ENCODE measurements at places on chromosomes 16 and 17.
A peak's percentile ranks its signal among the peaks of the same experiment; 100 is the strongest.

DNA sequence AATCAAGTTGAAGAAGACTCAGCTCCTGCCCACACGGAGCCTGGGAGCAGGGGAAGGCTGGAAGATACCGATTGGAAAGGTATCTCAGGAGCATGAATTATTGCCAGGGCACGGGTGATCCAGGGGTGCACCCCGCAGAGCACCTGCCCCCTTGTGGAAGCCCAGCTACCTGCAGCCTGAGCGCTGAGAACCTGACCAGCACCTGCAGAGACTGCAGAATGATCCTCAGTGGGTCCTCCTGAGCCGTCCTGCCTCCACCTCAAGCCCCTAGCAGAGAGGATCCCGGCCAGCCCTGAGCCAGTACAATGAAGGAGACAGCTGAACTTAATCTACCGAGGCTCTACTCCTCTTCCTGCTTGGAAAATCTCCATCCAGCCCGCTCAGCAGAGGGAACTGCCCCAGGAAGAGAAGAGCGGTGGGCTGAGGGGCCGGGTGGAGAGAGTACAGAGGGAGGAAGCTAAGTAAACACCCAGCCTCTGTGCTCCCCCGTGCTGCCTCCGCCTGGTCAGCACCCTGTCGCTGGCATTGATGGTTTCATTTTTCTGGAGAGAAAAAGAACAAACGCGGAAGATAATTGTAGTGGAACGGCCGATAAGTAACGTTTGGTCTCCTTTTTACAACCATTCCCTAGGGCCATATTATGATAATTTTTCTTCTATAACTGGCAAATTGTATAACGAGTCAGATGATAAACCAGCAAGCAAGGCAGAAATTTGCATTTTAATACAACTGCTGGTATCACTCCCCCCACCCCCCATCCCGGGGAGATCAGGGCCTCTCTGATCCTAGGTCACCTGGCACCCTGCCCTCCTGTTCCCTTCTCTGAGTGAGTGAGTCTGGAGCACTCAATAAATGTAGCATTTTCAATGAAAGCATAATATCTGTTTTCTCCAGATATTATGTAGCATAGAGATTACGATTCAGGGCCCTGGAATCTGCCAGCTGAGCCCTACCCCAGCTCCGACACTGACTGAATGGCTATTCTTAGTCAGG is 204.5 kb upstream of the RPL38 start:
- peak; percentile 30 for DNase-seq

- DNase-seq = no peak
Observed at GRCh38 chr16:56368545-56368944, 56.8 kb downstream of the AMFR start.

DNA sequence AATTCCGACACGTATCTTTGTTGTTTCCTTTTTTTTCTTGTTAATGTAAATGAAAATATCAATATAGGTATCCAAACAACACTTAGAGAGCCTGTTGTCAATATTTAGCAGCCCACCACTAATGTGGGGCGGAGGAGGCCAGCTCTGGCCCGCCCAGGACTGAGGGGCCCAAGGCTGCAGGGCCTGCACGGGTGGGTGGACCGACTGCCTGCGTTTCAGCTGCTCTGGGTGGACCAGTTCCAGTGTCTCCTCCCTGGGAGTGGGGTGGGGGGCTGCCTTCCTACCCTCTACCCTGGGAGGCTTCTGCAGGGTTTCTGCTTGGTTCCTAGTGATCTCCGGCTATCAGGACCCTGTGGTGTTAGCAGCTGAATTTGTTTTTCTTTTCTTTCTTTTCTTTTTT is 15.9 kb upstream of the ADGRG1 start:
- DNase-seq = no peak

- no peak for DNase-seq
Observed at GRCh38 chr17:72657467-72658317, 434.8 kb downstream of the SLC39A11 start.

- no peak for DNase-seq
Observed at GRCh38 chr17:27853091-27853490, 40.1 kb downstream of the LYRM9 start.

DNA sequence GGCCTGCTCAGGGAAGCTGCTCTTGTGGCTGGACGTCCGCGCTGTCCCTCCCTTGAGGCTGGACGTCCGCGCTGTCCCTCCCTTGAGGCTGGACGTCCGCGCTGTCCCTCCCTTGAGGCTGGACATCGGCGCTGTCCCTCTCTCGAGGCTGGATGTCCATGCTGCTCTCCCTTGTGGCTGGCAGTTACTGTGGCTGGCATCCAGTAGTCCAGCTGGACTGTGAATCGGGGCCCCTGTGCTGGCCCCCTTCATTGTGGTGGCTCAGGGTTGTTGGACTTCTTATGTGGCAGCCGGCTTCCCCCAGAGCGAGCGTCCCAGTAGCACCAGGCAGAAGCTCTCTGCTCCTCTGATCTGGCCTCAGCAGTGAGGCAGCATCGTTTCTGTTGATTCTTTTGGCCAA is 141.5 kb downstream of the IRF8 start:
- DNase-seq = no peak

GRCh38 chr17:81230043-81230820 is 7.5 kb upstream of the CEP131 start:
- no peak for DNase-seq

GRCh38 chr17:48515925-48516900 is 14.6 kb downstream of the HOXB1 start:
- DNase-seq = no peak

DNA sequence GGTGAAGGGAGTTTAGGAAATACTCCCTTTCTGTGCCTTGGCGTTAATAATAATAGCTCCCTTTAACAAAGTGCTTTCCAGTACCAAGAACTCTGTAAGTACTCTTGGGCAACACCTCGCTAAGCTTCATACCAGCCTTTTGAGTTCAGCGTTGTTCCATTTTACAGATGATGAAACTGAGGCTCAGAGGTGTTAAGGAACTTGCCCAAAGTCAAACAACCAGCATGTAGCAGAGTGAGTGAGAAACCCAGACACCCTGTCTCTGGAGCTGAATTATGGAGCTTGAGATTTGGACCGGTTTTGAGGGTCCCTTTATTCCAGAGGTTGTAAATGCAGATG is 607 bp downstream of the KATNIP start:
- no peak for DNase-seq

DNA sequence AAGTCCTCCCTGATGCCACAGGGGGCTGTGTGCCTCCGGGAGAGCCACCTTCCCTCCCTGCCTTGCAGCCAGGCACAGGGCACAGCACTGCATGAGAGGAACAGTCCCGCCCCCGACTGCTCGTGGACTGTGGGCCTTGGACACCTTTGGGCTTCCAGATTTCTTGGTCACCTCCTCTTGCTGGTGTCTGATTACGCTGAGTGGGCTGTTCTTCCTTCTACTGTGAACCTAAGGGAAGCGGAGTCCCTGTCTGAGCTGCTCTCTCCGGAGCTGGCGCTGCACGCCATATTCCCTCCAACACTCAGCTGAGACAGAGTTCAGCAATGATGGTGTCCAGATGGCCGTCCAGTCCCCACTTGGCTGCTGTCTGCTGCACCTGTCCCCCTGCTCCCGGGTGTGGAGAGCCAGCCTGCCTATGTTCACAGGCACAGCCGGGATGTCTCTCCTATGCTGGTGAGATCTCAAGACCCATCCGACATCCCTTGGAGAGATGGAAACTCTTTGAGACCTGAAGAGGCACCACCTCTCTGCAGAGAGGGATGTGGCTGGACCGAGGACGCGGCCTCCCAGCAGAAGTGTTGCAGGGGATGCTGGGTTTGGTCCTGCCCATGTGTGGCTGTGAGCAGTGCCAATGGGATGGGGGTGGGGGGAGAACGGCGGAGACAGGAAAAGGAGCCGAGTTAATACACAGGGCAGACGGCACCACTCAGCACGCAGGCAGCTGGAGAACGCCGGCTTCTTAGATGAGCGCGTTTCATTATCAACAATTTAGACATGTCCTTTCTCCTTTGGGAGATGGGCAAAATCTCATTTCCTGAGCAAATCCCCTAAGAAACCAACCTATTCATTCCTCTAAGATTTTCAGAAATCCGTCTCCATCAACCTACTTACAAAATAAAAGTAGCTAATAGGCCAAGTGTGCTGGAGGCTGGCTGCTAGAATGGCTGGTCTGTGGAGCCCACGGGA is 171.9 kb downstream of the ENGASE start:
- DNase-seq = no peak

- no peak for DNase-seq
Observed at GRCh38 chr16:54628796-54629625, 301.7 kb upstream of the IRX5 start.

GRCh38 chr17:4006165-4006589 is 41.9 kb upstream of the ATP2A3 start:
- DNase-seq = no peak

GRCh38 chr17:39461926-39462569 is 762 bp downstream of the CDK12 start:
- no peak for DNase-seq

- no peak for DNase-seq
Observed at GRCh38 chr17:19305761-19306159, 56.8 kb downstream of the B9D1 start.

GRCh38 chr17:4229627-4230541 is 33.9 kb downstream of the ANKFY1 start:
- DNase-seq = no peak

DNA sequence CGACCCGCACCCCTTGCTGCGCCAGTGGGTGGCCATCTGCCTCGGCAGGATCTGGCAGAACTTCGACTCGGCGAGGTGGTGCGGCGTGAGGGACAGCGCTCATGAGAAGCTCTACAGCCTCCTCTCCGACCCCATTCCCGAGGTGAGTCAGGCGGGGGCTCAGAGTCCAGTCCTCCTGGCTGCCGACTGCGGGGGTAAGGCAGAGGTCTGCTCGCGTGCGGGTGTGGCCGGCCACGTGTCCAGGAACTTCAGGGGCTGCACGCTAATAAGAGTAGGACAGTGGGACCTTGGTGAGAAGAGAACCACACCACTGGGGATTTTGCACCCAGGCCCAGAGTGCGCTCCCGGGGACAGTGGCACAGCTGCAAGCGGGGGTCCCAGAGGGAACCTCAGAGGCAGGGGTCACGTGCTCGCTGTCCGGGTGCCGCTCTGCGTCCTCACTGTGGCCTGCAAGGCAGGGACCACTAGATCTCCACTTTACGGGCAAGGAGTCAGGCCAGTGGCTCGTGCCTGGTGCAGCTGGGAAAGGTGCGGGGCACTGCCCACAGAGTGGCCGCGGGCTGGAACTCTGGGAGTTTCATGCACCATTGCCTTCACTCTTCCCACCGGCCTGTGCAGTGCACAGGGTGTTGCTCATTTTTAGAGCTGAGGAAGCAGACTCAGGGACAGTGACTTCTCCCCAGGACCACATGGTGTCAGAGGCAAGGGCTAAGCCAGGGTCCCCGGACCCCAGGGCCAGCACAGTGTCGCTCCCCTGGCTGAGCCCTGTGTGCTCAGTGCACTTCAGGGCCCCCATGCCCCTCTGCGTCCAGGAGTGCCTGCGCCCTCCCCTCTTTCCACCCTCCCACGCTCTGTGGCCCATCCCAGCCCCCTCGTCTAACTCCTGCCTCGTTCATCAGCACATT is 107.6 kb upstream of the CHMP6 start:
- no peak for DNase-seq

GRCh38 chr17:70520447-70520846 is 351.1 kb downstream of the KCNJ2 start:
- no peak for DNase-seq

DNA sequence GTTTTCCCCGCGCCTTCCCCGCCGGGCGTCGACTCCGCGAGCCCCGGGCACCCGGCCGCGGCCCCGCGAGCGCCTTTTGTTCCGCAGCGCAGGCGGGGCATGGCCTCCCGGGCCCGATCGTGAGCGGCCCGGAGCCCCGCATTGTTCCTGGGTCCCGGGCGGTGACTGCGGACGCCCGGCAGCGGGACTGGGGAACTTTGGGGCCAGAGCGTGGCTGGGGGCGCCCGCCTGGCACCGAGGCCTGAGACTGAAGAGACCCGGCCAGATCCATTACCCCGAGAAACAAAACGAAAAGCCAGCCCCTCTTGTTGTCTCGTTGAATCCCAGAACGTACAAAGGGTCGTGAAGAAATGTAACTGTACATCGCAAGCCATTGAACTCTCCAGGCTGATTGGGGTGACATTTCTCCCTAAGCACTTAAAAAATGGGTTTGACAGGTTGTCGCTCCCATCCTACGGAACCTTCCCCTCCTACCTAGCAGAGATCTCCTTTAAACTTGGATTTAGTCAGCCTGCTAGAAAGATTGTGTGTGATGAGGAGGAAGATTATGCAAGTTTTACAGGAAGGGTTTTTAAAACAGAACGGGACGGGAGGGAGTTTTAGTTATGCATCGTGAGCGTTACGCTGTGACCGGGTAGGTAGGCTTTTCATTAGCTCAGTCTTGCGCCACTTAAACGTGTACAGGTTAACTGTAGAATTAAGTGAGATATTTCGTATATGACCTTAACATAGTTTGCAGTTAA is 825 bp downstream of the METTL9 start:
- DNase-seq = peak; percentile 32

DNA sequence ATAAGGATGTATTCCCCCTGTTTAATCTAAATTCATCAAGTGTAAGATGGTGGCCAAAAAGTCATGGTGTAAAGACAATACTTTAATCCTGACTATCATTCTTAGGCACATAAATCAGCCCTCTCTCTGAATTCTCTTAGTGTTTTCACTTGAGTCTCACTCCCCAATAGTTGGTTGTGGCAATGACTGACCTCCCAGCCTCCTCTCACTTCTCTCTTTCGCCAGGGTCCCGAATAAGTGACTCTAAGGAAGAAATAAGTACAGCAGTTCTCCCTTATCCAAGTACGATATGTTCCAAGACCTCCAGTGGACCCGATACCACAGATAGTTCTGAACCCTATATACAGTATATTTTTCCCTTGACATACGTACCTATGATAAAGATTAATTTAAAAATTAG is 335.3 kb downstream of the MAF start:
- DNase-seq = no peak

GRCh38 chr16:46980926-46981325 is 7.5 kb upstream of the DNAJA2 start:
- DNase-seq = no peak

DNA sequence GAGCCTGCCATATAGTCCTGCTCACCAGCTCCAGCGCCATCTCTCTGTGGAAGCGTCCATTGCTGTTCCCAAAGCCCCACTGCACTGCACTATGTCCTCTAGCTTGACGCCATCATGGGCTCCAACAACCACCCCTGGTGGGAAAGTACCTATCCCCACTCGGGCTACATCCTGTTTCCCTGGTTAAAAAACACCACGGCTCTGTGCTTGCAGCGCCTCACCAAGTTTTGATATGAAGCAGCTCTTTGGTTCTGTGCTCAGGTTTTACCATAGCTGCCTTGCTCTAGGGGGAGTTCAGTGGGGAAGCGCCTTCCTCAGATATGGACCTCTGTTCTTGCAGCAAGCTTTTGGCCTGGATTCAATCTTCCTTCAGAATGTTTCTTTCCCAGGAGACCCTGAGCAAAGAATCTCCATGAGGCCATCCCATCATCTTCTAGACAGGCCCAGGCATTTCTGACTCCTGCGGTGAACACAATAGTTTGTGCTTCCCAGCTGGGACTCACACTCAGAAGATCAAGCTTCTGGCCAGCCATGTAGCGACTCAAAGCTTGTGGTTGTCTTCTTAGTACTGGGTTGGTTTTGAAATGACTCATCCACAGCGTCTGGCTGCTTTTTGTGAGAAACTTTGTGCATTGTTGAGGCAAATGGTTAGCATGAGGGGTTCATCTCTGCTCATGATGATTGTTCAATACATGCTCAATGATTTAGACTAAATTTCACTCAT is 39.5 kb downstream of the DYNLRB2 start:
- no peak for DNase-seq
